ENCODE measurements at places on chromosomes 13 and 19. TPM values are rescaled to one million over a fixed set of nuclear protein-coding genes. Genes with fewer than 3 reads are reported as not detected.

DNA sequence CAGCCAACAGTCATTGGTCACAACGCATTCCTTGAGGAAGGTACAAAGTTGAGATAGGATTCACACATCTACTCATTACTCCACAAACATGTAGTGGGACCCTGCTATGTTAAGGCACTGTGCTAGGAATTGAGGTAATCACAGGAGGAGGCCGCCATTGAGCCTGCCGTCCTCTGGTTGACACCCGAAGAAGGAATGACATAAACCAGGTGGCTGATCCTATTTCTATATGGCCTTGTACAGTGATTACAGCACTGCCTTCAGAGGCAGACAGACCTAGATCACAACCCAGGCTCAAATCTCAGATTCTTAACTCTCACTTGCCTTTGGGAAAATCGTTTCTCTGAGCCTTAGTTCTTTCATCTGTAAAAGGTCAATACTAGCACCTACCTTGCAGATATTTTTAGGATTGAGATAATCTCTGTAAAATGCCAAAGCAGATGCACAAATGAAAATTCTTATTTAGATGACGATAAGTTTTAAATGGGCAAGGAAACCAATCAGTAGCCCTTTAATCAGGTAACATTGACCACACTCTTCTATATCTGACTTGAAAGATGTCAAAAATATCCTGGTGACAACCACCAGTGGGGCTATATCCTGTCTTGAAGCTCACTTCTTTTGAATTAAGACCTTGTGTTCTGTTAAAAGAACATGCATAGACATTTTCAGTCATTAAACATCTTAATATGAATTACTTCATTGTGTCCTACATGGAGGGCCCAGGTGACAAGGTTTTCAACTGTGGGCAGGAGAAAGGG, 251.6 kb downstream of the KCTD12 start:
- no peak for DNase-seq

- no peak for DNase-seq
Measured at GRCh38 chr19:14767466-14767971, 10.8 kb downstream of the ADGRE2 start.

DNA sequence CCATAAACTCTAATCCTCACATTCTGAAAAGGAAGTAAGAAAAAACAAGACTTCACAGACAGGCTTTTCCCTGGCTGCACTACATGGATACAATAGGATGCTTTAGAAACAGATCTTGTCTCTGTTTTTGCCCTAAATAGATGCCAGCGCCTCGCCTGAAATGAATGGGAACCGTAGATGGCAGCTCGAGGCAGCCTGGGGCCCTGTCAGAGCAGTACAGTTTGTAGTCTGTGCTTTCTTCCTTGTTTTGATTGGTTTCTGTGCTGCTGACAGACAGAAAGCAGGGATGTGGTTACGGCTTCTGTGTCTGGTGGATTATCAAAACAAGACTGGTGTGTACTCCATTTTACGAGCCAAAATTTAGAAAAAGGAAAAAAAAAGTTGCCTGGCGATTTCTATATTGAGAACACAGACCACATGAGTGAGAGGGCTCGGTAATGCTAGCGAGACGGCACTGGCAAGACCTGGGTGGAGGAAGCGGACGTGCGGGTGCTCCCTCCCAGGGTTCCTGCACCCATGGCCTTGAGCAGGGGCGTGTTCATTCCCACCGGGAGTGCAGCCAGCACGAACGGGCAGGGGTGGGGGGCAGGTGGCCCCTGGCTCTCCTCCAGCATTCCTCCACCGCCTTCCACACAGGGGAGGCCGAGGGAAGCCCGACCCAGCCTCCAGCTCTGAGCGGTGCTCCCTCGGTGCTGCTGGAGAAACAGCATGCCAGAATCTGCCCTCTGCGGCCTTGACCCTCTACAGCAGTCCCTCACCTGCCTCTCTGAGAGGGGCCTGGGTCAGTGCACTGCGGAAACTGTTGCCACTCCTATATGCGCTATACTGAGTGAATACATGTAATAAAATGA, 37.6 kb upstream of the C1QTNF9 start:
- DNase-seq = peak; percentile 91

DNA sequence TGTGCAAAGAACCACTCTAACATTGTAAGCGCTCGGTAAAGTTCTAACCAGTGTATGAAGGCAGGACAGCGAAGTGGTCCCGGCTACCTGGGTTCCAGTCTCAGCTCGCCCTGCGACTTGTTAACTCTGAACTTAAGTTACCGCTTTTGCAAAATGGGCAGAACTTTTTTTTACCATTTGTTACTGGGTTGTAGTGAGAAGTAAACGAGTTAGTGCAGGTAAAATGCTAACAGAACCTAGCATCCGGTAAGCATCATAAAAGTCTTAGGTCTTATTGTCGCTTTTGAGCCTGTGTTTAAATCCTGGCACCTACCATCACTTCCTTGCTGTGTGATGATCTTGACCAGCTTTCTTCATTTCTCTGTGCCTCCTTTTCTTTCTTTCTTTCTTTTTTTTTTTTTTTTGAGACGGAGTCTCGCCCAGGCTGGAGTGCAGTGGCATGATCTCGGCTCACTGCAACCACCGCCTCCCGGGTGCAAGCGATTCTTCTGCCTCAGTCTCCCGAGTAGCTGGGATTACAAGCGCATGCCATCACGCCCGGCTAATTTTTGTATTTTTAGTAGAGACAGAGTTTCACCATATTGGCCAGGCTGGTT, 734 bp upstream of the TRMT1 start:
- no peak for DNase-seq

DNA sequence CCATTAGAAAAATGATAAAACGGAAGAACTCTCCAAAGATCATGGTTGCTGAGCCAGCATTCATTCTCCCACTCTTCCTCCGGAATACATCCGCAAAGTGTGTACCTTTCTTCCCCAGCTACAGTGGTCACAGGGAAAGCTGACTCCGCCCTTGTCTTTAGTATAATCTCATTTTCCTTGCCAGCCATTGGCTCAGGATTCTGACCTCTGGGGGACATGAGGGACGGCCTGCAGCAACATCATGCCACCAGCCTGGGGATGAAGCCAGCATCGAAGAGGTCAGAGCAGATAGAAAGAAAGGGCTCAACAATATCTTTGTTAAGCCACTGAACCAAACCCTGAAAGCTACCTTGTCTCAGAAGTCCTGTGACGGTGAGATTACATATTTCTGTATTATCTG, 46.3 kb upstream of the TPP2 start:
- DNase-seq = no peak

- DNase-seq = no peak
Measured at GRCh38 chr19:55679343-55680257, 4.6 kb downstream of the EPN1 start.

DNA sequence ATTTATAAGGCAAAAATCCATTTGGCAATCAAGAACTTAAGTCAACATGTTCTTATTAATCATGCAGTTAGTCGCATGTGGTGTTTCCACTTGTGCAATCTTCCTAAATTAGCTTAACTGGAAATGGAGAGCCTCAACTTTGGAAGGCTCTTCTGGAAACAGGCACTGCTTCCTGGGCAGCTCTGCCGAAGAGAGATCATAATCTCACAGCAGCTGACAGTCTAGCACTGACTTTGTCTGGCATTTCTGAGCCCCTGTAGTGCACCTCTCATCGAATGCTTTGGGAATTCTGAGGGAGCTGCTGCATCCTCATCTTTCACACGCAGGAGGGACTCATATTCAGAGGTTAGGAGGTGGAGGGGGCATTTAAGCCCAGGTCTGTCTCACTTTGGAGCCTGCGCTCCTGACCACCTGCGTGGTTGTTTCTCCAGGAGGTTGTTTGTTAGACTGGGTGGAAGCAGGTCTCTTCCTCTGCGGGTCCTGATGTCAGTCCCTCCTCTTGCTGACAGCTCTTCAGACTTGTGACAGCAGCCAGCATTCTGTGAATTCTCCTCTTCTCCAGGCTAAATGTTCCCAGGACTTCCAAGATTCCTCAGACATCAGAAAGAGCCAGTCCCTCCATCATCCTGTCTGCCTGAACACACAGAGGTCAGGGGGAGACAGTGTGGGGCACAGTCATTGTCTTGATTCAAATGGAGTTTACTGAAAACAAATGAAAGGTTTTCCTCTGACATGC, 100.4 kb upstream of the GJB6 start:
- no peak for DNase-seq

DNA sequence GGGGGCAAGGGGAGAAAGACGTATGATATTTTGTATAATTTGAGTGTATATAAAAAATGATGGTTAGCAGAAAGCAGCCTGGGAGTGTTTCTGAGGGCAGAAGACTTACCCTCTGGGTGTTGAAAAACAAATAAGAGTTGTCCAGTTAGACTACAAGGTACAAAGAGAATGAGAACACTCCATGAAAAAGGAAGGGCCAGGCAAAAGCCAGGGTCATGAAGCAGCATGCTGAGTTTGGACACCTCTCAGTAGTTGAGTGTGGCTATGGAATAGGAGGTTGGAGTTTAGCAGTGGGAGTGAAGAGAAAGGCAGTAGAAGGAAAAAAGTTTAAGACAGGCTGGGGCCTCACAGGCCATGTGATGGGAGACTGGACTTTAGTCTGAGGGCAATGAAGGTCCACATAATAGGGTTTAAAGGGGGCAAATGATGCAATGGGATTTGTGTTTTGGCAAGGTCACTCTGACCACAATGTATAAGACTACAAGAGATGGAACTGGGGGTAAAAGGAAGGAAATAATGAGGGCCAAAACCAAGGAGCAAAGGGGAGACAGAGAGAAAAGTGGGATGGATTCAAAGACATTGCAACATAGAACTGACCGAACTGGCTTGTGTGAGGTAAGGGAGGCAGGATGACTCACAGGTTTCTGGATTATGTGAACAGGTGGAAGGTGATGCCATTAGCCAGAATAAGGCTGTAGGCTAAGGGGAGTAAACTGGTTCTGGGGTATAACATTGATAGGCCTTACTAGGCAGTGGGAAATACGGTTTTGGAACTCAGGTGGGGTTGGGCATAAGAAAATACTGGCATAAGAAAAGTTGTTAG, 76.6 kb downstream of the SERP2 start:
- DNase-seq = no peak

DNA sequence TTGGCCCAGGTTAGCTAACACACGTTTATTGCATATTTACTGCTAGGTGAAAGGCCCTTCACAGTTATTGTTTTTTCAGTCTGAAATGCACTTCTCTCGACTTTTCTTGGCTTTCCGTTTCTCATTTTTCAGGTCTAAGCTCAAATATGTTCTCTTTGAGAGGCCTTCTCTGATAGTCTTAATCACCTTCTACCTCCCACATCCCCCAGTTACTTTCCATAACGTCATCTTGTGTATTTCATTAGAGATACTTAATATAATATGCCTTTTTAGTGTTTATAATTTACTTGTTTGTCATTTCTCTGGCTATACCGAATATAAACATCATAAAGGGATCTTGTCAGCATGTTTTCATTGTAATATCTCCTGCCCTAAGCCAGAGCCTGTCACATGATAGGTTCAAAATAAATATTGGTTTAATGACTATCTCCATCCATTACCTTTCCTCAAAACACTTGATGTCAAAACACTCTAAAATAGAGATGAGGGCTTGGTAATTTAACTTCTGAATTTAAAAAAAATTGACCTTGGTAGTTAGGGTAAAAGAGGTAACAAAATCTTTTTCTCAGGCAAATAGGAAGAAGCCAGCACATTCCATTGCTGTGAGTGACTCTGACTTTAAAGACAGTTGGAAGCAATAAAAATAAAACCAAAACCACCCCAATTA, 168.6 kb upstream of the RFC3 start:
- DNase-seq = no peak

- DNase-seq = no peak
Measured at GRCh38 chr19:18053576-18054219, 33.0 kb downstream of the IL12RB1 start.

DNA sequence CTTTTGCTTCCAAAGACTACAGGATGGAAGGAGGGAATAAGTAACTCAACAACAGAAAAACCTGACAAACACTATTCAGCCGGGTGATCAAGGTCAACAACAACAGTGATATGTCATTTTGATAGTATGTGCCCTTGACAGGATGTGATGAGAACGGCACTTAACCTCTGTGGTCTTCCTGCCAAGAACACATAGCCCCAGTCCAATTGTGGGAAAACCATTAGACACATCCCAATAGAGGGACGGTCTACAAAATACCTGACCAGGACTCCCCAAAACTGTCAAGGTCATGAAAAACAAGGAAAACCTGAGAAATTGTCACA, 43.1 kb upstream of the AMER2 start:
- no peak for DNase-seq

DNA sequence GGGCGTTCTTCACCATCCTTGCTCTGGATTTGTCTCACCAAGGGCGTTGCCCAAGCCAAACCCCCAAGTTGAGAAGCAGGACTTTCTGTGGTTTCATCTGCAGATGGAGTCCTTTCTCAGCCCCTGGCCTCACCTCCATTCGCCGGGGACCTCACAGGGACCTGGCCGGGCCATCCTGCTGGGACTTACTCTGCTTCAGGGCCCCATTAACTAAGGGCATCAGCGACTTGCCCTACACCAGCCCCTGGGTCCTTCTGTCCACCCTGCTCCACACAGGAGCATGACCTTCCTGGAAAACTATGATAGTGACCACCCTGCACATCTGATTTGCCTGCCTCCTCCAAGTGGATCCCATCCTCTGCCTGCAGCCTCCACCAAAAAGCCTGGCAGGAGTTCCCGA, 47.2 kb upstream of the SPACA7 start:
- DNase-seq = no peak

DNA sequence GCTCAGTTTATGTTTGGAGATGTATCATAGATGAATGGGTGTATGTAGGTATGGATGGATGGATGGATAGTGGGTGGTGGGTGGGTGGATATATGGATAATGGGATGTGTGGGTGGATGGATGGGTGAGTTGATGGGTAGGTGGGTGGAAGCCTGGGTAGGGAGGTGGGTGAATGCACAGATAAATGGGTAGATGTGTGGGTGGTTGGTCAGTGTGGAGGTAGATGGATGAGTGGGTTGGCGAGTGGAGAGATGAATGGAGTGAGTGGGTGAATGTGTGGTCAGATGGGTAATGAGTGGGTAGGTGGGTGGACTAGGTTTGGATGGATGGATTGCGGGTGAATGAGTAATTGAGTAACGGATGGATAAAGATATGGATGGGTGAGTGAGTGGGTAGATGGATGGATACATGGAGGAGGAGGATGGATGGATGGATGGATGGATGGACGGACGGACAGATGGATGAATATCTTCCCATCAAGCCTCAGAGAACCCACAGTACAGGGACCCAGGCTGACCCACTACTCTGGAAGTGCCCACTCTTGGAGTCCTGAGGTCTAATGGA, 13.4 kb downstream of the MEIS3 start:
- no peak for DNase-seq

GRCh38 chr13:19158526-19159174, 23.0 kb downstream of the TUBA3C start:
- DNase-seq = no peak

- no peak for DNase-seq
Measured at GRCh38 chr19:55447421-55448174, 4.5 kb upstream of the SHISA7 start.

GRCh38 chr13:30334663-30335386, 27.5 kb upstream of the KATNAL1 start:
- peak; percentile 32 for DNase-seq

- DNase-seq = no peak
Measured at GRCh38 chr13:113273851-113274590, 23.0 kb upstream of the LAMP1 start.

BORA gene
- total RNA-seq = 0.99 TPM

SULT2A1 gene
- not detected for total RNA-seq

ZNF415 gene
- 3.9 TPM for total RNA-seq

TNFSF11 gene
- total RNA-seq = not detected

MRPL57 gene
- total RNA-seq = 8.0 TPM

NXNL1 gene
- total RNA-seq = not detected

DOHH gene
- total RNA-seq = 9.3 TPM

KL gene
- total RNA-seq = 1.3 TPM

Data from body of pancreas (tissue), 4 donors.